Activated T-cell treated with anti-CD3 and anti-CD28 coated beads for 4 hours (primary cell): ENCODE measurements at places on chromosomes 2 and 18.

- no peak for DNase-seq
These were observed 9.5 kb upstream of the KLHL29 start for GRCh38 chr2:23375448-23375847.

DNA sequence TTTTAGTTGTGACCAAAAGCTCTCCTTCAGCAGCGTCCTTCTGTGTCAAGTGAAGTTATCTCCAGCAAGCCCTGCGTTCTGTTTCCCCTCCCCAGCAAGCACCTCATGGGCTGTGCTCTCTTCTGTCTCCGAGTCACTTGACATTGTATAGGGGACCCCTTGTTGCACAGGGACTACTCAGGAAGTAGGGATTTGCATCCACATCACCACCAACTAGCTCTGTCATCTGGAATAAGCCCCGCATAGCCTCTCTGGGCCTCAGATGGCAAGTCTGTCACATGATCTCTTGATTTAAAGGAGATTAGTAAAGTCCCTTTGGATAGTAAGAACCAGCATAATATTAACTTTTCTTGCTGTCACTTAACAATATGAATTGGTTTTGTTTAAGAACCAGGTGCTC lies 32.0 kb upstream of the STPG4 start:
- DNase-seq = no peak

DNA sequence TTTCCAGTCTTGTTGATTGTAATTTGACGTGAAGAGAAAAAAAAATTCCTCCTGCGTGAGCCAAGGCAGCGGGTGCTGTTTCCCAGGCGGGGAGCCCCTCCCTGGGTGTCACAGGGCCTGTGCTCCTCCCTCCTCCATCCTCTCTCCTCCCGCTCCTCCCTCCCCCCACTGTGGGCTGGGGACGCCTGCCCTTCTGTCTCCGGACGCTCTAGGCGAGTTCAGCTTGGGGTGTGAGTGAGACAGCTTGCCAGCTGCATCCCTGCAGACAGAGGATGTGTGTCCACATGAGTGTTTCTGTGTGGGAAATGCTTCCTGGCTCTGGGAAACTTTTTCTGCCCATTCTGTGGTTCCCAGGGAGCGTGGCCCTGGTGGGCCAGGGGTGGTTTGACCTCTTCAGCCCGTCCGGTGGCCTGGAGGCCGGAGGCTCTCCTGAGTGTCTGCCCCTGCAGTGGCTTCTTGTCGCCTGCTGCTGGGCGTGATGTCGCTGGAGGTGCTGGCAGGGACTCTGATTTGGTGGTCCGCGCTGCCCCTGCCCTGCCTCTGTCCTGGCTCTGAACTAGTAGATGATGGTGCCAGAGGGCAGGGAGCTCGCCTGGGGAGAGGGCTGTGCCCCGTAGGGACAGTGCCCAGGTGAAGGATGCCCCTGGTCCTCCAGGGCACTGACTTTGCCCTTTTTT lies 96.4 kb downstream of the USP40 start:
- DNase-seq = no peak

DNA sequence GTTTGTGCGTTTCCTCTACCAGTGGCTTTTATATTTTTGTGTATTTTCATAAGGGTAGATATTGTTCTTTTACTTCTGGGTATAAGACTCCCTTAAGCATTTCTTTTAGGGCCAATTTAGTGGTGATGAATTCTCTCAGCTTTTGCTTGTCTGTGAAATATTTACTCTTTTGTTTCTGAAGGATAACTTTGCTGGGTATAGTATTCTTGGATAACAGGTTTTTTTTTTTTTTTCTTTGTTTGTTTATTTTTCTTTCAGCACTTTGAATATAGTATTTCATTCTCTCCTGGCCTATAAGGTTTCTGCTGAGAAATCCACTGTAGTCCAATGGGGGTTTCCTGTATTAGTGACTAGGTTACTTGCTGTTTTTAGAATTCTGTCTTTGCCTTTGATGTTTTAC lies 122.7 kb downstream of the XRCC5 start:
- DNase-seq = no peak
